BE2C (cell line): ENCODE measurements at places on chromosomes 2 and 18.

DNA sequence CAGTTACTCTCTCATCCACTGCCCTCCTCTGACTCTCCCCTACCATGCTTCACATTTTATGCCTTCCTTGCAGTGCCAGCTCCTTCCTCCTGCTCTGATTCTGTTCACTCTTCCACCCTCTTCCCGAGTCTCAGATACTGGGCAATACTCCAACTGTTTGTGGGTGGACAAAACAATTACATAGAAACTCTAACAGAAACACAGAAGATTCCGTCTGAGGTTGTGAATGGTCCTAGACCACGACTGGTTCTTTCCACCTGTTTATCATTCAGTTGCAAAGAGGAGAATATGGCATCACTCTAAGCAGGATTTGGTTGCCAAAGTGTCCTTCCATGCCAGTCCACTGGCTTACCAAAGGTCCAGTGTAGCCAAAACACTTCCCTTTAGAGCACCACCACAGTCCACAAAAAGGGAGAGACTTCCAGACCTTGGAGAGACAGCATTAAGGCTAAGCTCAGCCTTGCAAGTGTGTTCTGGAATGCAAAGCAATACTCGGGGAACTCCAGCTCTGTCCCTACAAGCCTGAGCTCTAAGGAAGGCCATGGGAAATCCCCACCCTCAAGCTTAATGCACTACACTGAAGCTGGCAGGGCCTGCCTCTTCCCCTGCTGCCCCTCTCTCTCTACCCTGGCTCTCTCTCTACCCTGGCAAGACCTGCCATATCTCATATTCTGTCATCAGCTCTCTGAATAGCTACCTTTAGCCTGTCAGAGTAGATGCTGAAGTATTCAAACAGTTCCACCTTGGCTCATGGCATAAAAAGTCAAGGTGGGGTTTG, 33.6 kb upstream of the RND3 start:
- DNase-seq = no peak

GRCh38 chr2:84526562-84526961, 10.3 kb downstream of the DNAH6 start:
- no peak for DNase-seq

GRCh38 chr2:173239644-173240043, 115.0 kb upstream of the CDCA7 start:
- DNase-seq = no peak

GRCh38 chr18:31624892-31625640, 33.4 kb downstream of the TTR start:
- DNase-seq = no peak

- DNase-seq = no peak
Observed at GRCh38 chr2:55968941-55969340, 45.4 kb upstream of the EFEMP1 start.

DNA sequence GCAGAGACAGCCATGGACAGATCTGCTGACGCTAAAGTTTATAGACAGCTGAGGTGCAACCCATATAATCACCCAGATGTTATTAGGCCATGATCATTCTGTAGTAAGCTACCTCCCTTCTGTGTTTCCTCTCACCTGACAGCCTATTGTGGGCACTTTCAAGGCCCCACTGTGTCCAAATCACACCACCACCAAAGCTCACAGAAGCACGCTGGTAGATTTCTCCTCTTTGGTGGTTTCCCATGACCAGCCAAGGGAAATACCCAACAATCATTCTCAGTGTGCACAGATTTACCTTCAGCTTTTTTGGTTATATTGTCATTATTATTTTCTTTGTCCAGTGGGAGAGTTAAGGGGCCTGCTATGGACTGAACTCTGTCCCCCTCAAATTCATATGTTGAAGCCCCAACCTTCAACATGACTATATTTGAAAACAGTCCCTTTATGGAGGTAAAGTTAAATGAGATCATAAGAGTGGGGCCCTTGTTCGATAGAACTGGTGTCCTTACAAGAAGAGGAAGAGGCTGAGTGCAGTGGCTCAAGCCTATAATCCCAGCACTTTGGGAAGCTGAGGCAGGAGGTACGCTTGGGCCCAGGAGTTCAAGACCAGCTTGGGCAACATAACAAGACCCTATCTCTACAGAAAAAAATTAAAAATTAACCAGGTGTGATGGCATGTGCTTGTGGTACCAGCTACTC, 74.0 kb upstream of the MSH6 start:
- no peak for DNase-seq

DNA sequence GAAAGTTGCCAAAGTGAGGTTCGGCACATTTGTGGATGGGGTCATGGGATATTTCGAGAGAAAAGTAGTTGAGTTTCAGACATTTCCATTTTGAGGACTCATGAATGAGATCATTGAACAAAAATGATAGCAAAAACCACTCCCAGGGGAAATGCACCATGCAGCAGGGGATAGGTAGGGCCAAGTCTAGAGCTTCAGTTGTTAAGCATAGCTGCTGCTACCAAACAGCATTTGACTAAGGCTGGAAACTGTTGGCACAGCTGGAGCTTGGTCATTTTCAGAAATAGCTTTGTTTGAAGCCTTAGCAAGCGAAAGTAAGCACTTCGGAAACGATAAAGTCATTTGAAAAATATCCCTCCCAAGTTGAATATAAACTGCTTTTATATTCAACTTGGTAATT, 431.8 kb downstream of the SOCS6 start:
- DNase-seq = no peak

GRCh38 chr2:11391942-11392266, 47.5 kb upstream of the ROCK2 start:
- no peak for DNase-seq

DNA sequence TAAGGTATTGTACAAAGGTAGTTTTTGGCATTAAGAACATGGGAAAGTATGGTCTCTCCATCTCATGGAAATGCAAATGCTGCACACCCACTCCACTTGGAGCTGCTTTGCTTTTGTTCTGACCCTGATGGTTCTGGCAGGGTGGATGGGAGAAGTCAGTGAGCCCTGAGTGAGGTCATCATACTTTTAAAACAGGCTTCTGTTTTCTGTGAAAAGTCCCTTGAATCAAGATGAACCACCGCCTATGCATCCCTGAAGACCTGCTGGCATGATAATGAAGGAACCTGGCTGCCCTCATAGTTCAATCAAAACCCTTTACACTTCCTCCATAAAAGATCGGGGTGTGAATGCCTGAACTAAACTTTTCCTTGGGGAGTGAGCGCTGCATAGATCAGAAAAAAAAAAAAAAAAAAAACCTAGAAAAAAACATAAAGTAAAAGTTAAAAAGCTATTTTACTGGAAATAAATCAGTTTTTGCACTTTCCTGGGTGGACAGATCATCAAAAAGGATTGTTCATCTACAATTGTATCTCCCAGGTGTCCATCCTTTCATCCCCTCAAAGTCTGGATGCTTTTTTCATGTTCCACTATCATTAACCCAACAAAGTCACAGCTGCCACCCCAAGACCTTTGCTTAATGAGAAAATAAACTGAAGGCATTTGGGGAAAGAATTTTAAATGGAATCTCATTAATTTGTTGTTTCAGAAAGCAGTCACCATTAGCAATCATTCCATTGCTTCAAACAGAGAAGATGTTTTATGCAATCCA, 728.1 kb upstream of the DDX18 start:
- no peak for DNase-seq

DNA sequence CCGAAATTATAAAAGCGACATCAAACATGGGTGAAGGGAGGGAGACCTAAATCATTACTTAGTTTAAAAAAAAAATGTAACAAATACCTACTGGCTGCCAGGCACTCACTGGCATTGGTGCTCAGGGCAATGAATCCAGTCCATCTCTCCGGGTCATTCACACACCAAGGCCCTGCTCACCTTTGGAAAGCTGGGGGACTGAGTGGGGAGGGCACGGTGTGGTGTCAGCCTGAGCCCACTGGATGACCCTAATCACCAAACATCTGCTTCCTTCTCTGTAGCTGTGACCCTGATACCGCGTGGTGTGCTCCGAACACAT, 336 bp upstream of the DDX1 start:
- no peak for DNase-seq

DNA sequence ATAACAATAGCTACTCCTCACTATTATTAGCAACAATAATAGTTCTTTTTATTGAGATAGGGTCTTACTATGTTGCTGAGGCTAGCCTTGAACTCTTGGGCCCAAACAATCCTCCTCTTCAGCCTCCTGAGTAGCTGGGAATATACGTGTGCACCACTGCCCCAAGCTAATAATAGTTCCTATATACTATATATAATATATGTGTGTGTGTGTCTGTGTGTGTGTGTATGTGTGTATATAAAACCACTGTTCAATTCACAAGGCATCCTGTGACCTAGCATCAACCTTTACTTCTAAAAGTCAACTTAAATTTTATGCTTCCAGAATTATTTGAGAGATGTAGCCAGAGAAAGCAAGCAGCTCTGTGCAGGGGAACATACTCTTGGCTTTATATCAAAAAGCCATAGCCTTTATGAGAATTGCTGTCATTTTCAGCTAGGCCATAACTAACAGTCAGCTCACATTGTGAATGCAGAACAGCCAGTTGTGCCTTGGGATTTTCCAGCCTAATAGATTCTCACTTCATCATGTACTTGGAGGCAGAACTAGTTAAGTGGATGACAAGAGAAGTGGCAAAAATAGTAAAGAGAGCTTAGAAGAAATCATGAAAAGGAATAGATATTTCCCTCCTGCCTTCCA, 665.5 kb downstream of the NYAP2 start:
- no peak for DNase-seq

DNA sequence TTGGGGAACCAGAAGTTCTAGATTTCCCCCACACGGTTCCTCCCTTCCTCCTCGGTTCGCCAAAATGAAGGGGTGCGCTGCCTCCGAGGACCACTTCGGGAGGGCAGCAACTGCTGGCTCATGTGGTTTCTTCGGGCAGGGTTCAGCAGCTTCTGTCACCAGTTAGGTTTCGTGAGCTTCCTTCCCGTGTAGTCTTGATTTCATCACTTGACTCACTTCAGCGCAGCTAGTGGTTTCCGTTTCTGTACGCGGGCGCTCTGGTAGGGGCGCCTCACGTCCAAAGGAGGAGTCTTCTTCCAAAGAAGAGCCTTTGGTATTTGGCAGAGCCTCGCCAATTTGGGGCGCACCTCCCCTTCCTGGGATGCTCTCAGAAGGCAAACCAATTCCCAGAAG, 485 bp upstream of the GALNT3 start:
- DNase-seq = no peak

- no peak for DNase-seq
Observed at GRCh38 chr2:78486565-78486964, 538.9 kb upstream of the REG3G start.

DNA sequence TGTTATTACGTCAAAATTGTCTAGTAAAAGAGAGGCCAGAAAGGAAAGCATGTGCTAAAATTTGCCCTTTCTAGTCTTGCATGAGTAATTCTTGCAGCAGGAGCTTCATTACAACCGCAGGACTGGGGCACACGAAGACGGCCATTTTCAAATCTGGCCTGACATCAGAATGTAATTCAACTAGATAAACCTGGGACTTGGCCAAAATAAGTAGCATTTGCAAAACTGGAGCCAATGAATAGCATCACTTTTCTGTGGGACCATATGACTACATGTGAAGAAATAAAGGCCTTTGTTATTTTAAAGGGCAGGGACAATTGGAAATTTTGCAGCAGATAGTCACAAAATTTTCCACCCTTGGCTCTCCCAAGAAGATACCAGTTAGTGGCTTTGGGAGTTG, 3.0 kb upstream of the FZD7 start:
- DNase-seq = no peak

DNA sequence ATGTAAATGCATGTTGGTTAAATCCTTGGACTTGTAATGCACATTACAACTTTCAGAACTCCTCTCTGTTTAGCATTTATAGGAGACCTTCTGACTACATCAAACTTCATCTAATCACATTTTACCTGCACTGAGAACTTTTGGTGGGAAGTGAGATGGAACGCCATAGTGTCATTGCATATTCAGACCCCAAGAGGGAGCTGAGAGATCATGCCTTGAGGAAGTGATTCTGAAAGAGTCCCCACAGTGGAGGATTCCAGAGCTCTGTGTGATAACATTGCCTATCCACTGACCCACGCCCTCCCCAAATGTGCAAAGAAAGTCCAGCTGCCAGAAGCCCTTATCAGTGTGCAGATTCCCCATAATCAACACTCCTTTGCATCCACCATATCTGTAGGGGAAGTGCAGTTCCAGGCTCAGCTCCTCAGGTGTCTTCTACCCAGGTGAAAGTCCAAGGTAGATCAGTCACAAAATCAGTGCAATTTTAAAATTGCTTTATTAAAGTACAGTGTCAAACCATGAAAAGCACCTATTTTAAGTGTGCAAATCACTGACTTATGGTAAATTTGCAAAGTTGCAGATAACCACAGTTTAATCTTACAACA, 212.4 kb downstream of the RPIA start:
- peak; percentile 9 for DNase-seq

- no peak for DNase-seq
Observed at GRCh38 chr2:146734042-146734820, 1110.6 kb upstream of the ACVR2A start.

DNA sequence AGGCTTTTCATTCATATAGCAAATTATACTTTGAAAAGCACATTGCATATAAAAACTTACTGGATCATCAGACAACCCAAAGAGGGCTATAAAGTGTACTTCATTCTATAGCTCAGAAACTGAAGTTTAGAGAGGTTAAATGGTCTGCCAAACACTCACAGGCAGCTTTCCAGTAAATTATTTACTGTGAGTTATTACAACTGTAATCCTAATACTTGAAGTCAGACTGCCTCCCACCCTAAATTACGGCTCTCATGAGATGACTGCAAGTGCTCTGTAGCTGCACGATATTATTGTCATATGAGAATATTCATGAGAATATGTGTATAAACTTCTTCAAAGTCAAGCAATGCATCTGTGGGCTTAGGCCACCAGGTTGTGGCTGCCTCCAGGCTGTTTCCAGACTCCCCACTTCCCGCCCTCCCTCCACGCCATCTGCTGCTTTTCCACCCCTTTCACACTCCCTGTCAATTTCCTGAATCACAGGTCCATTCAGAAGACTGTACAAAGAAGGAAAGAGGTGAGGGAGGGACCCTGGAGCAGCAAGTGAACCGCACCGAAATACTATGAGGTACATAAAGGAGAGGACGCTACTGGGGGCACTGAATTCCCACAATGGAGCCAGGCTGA, 111.1 kb upstream of the SPOPL start:
- no peak for DNase-seq

DNA sequence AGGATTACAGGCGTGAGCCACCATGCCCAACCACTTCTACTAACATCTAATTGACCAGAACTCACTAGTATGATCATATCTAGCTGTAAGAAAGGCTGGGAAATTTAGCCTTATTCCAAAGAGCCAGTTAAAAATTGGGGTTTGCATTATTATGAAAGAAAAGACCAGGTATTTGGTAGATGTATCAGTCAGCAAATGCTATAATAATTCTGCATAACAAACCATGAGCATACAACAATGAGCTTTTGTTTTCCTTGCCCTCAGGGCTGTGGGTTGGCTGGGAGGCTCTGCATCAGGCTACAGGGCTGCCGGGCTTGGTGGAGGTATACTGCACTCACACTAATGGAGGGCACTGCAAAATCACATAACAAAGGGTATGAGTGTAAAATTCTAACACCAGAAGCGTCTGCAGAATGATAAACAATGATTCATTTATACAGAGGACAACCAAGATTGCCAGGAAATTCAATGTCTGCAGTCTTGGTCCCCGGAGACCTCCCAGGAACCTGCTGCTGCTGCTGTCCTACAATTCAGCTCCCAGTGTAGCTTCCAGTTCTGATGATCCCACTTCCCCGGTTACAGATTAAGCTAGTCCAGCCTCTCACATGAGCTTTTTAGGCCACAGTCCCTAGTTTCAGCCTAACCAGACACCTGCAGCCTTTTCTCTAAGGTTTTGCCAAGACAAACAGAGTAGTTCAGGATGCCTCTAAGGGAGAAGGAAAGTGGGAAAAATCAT, 32.2 kb upstream of the ST3GAL5 start:
- DNase-seq = no peak

- no peak for DNase-seq
Observed at GRCh38 chr2:160752475-160753330, 259.1 kb upstream of the RBMS1 start.
